Fibroblast of skin of right quadriceps (primary cell): ENCODE measurements at places on chromosomes 7 and 10.
A peak's percentile ranks its signal among the peaks of the same experiment; 100 is the strongest.

DNA sequence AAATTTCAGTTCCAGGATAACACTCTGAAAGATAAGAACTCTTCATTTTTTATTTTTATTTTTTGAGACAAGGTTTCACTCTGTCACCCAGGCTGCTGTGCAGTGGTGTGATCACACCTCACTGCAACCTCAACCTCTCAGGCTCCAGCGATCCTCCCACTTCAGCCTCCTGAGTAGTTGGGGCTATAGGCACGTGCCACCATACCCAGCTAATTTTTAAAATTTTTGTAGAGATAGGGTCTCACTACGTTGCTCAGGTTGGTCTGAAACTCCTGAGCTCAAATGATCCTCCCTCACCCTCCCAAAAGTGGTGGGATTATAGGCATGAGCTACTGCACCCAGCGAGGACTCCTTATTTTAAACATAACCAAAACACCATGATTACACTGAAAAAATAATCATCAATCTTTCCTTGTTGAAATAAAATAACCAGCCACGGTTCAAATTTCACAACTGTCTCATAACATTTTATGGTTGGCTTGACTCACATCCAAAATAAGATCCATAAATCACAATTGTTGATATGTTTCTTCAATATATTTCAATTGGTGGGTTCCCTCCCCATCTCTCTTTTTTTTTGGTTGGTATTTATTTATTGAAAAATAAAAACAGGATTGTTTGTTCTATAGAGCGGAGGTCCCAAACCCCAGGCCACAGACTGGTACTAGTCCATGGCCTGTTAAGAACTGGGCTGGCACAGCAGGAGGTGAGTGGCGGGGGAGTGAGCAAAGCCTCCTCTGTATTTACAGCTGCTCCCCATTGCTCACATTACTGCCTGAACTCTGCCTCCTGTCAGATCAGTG, 60.1 kb upstream of the FAM171A1 start:
- DNase-seq: peak; percentile 27

DNA sequence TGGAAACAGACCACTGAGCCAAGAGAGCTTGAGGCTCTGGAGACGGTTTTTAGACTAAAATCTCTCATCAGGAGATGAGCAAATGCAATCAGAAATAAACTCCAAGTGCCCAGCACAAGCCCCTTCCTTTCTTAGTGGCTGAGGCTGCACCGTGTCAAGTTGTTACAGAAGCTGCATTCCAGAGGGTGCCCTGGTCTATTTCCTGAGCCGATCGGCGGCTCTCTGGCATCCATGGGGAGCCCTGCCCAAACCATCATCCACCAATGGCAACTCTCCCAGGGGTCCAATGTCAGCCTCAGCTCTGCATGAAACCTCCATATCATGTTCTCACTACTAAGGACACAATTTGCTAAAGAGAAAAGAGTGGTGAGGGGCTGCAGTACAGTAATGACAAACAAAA, 89.6 kb downstream of the SVIL start:
- no peak for DNase-seq

GRCh38 chr7:27118580-27118979, 12.0 kb downstream of the HOXA4 start:
- DNase-seq: no peak

GRCh38 chr10:100020142-100020885, 10.6 kb upstream of the DNMBP start:
- no peak for DNase-seq

- peak; percentile 45 for DNase-seq
Measured at GRCh38 chr10:110893559-110894179, 21.9 kb downstream of the PDCD4 start.

DNA sequence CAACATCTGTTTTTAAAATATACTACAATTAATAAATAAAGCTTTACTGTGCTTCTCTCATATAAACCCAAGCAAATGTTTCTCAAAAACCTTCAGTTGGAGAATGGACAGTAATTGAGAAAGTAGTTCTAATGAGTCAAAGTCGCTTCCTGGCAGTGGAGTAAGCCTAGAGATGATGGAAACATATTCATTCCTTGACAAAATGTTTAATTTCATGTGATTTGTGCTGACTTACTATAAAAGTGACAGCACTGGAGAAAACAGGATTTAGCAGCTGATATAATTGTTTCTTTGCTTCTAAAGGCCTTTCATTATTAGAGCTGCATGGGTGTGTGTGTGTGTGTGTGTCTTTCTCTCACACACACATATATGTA, 9.0 kb downstream of the ELMO1 start:
- DNase-seq: no peak

DNA sequence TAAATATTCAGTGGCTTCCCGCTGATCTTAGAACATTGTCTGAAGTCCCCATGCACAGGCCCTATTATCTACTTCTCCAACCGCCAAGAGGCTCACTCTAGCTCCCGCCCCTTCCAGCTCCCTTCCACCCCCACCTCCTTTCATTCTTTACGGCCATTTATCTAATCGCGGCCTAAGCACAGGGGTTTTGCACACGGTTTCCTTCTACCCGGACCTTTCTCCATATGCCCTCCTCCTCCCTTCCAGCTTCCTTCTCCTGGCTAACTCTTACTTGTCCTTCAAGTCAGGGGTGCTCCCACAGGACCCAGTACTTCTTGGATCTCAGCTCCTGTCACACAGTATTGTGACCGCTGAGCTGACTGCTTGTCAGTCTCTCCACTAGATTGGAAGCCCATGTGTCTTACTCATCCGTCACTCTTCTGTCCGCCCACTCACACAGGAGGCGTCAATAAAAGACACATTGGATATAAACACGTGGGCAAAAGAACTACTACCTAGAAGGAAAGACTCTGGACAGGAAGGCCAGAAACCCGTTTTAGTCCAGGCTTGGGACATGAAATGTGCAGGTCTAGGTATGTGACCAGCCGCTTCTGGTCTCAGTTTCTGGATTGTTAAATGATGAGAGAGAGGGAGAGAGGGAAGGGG, 20.2 kb upstream of the HPS1 start:
- DNase-seq: no peak

- peak; percentile 11 for DNase-seq
Measured at GRCh38 chr7:87475359-87476178, at the start of gene ABCB4. Gene ABCB4, minus strand, starts transcription at chr7:87475680. Its CDS starts 215 bp downstream, at chr7:87475465.

- DNase-seq: peak; percentile 15
Measured at GRCh38 chr10:29533696-29534285, 101.0 kb downstream of the SVIL start.

DNA sequence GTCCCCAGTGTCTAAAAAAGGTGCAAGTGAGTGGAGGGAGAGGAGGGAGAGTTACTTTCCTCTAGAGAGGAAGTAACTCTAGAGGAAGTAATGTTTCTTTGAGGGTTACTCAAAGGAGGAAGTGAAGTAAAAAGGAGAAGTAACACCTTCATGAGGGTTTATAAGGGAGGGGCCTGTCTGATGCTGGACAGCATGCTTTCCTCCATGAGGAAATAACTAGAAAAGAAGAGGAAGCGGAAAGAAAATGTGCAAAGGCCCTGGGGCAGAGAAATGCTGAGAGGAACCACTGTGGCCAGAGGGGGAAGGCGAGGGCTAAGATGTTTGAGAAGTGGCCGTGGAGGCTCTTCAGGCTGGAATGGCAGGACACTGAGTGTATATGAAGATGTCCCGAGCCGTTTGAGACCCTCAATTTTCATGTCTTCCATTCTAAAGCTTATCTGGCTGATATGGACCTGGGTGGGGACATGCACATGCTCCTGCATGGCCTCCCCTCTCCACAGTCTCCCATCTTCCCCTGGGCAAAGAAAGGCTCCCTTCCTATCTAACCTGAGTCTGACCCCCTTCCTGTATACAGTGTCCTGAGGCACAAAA, 3.4 kb upstream of the SLC18A2 start:
- no peak for DNase-seq

GRCh38 chr10:94180576-94180975, 182.2 kb downstream of the NOC3L start:
- DNase-seq: no peak

DNA sequence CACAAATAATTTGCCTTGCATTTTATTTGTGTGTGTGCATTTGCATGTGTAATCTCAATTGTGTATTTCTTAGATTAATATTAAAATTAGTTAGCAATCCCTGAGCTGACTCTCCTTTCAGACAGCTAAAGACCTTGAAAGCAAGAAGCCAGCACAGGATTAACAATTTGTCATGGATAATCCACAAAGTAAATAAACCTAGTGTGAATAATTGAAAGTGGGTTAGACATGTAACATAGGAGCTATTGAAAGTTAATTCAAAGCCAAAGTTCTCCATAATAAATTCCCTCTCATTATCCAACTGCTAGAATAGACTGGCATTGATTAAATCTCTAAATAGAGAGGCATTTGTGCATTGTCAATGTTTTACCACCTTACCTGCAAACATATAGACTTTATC, 326.1 kb downstream of the PLXDC2 start:
- DNase-seq: no peak

GRCh38 chr7:86328801-86329433, 314.8 kb upstream of the GRM3 start:
- no peak for DNase-seq

- no peak for DNase-seq
Measured at GRCh38 chr10:95505084-95505610, 56.0 kb downstream of the SORBS1 start.

DNA sequence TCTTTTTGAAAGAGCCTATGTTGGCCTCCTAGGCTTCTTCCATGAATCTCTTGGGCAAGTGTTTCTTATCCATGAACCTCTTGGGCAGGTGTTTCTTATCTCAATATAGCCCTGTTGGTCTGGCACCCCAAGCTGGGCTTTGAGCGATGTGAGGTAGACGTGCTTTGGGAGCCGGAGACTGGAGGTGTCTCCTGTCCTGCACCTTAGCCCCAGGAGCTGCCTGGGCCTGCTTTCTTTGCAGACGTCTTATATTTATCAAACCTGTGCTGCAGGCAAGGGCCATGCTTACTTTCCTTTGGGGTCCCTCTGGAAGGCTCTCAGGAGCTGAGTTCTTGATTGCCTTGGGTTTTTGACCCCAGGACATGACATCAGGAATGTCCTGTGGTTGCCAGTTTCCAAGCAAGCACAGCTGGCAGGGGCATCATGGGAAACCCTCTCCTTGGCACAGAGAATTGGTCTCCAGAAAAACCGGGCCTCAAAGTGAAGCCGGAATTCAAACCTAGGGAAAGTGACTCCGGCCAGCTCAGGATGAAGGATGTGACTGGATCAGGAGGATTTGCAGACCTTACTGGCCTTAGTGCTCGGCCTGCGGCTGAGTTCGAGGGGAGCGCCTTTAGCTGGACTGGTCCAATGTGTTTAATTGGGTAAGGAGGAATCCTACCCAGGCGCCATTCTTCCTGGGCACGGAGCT, 2.8 kb downstream of the JAKMIP3 start:
- DNase-seq: no peak

- DNase-seq: peak; percentile 84
Measured at GRCh38 chr10:105188737-105189462, 547.8 kb downstream of the SORCS3 start.

DNA sequence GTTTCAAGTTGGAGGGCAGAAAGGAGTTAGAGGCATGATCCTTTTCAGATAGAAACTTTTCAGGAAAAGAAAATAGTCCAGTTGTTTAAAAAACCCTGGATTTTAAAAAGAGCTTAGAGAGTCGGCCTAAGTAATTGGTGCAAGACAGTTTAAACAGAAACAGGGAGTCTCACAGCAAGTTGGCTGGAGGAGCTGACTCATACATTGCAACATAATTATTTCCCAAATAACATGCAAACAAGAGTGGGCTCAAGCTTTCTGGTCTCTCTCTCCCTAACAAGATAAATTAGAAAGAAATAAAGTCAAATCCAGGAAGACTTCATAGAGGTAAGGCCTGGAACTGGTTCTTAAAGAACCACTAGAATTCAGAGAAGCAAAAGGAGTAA, 100.3 kb upstream of the AGBL3 start:
- DNase-seq: peak; percentile 84

GRCh38 chr7:124781907-124782734, 16.5 kb upstream of the GPR37 start:
- DNase-seq: no peak

GRCh38 chr7:112370436-112370835, 79.8 kb upstream of the IFRD1 start:
- no peak for DNase-seq

GRCh38 chr7:96322373-96322695, 436 bp upstream of the SLC25A13 start:
- no peak for DNase-seq

DNA sequence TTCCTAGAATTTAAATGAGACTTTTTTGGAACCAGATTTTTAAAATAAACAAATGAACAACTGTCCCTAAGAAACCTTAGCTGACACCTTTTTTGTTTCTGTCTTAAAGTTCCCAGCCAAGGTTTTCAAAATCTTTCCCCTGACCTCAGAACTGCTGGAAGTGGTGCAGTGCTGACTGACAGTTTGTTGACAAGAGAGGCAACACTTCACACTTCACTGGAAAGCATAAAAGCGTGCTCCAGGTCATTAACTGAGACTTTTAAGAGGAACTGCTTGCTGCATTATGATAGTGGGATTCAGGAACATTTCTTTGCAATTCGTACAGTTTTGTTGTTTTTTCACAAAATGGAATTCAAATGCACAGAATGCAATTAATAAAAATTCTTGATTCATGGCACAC, 36.2 kb downstream of the SYPL1 start:
- DNase-seq: no peak

GRCh38 chr7:30634634-30635201, 40.0 kb downstream of the GARS1 start:
- no peak for DNase-seq

- peak; percentile 43 for DNase-seq
Measured at GRCh38 chr10:5094265-5095205, at the start of gene AKR1C3. Gene AKR1C3, plus strand, starts transcription at chr10:5094414. Its CDS starts 31 bp downstream, at chr10:5094445.

DNA sequence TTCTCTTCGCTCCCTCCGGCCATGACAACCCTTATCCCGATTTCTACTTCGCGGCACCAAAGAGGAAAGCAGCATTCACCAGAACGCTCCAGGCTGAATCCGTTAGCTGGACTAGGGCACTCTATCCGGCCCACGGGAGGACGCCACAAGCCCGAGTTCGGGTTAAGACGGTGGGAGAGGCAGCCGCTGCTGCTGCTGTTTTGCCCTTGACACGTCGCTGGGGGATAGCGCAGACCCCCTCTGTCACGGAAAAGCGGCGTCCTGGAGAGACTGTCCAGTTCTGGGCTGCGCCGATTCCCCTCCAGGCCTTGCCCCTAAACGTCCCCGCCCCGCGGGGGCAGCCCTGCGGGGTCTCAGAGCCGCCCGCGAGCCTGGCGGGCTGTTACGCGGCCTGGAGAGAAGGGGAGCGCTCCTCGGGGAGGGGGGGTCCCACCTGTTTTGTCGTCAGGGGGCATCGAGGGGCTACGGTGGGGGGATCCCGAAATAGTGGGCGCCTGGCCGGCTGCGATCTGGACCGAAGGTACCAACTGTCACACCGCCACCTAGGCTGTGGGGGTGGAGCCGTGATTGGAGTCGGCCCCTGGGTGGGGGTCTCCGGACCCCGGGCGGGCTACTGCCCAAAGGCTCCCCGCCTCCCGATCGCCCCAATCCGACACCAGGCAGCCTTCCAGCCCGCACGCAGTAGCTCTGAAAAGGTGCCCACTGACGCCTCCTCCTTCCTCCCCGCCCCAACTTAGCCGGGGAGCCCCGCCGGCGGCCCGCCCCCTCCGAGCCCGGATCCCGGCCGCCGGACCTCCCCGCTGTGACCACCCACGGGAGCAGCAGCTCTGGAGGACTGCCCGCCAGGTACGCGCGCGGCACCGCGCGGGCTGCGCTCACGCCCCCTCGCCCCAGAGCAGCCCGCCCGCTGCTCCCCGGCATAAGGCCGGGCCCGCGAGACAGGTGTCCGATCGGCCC, 772 bp downstream of the SGMS1 start:
- peak; percentile 30 for DNase-seq

GRCh38 chr7:141208539-141208938, 134.7 kb downstream of the TMEM178B start:
- no peak for DNase-seq
